CD4-positive, alpha-beta memory T cell (primary cell): ENCODE measurements at places on chromosomes 6 and 20. TPM values are rescaled to one million over a fixed set of nuclear protein-coding genes. Genes with fewer than 3 reads are reported as not detected.
A peak's percentile ranks its signal among the peaks of the same experiment; 100 is the strongest.

GRCh38 chr6:31352683-31353383 lies 4.1 kb downstream of the HLA-B start:
- peak; percentile 41 for DNase-seq

- DNase-seq: no peak
Observed at GRCh38 chr6:140541288-140541687, 1166.8 kb upstream of the CITED2 start.

The LHFPL5 gene
- polyA plus RNA-seq: not detected

The TNXB gene
- not detected for polyA plus RNA-seq

DNA sequence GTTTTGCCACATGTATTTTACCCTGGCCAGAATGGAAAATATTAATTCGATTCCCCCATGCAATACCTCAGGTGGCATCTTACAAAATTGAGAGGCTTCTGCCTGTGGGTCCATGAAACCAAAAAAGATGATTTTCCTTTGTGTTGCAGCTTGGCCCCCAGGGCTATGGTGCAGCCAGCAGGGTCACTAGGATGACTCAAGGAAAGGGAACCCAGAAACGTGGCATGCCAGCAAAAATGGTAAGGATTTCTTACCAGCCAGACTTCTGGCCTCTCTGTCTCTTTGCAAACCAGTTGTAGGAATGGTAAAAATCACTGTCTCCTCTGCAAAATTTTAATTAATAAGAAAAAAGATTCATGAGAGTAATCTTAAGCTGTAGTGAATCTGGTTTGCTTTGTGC lies 11.6 kb upstream of the TAAR9 start:
- DNase-seq: no peak

GRCh38 chr6:56556751-56557540 lies 85.7 kb downstream of the DST start:
- DNase-seq: no peak

DNA sequence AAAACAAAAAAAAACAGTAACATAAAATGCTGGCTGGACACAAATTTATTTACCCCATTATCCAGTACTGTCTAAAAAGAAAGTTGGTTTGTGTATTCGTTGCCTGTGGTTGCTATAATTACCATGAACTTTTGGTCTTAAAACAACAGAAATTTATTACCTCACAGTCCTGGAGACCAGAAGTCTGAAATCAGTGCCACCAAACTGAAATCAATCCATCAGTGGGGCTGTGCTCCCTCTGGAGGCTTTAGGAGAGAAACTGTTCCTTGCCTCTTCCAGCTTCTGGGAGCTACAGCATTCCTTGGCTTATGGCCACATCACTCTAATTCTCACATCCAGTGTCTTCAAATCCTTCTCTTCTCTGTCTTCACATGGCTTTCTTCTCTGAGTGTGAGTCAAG lies 79.4 kb downstream of the SNX5 start:
- no peak for DNase-seq

The CTCFL gene
- not detected for polyA plus RNA-seq

The NRN1 gene
- not detected for polyA plus RNA-seq
